ENCODE measurements at places on chromosomes 16 and 17.

GRCh38 chr17:82408938-82409318, 9.2 kb upstream of the HEXD start:
- DNase-seq: no peak

DNA sequence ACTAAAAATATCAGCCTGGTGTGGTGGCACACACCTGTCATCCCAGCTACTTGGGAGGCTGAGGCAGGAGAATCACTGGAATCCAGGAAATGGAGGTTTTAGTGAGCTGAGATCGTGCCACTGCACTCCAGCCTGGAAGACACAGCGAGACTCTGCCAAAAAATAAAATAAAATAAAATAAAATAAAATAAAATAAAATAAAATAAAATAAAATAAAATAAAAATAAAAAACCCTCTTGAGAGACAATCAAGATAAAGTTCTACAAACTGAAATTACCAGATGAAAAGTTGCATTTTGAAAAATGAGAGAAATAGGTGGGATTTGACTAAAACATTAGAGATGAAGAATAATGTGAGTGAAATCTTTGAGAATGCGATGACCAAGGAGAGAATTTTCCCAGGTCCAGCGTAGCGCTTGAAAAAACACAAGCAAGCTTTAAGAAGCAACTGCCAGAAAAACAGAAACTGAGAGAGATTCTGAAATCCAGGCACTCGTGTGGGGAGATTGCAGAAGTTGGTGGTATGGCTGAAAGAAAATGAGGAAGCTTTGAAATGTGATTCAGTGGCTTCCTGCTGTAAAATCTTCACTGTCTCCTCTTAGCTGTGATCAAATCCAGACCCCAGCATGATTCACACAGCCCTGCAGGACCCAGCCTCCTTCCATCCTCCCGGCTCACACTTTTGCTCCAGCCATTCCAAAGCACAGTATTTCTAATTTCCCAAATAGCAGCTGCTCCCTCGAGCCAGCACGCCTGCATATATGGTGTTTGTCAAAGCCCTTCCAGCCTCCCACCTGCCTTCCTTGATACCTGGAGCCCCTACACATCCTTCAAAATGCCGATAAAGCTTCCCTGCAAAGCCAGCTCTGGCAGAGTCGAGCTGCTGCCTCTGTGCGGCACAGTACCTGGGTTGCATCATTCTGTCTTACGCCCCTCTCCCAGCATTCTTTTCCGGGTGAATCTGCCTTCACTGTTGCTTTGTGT, 8.2 kb upstream of the CD300E start:
- DNase-seq: no peak

- DNase-seq: no peak
Measured at GRCh38 chr17:28926366-28926765, 23.5 kb upstream of the DHRS13 start.

DNA sequence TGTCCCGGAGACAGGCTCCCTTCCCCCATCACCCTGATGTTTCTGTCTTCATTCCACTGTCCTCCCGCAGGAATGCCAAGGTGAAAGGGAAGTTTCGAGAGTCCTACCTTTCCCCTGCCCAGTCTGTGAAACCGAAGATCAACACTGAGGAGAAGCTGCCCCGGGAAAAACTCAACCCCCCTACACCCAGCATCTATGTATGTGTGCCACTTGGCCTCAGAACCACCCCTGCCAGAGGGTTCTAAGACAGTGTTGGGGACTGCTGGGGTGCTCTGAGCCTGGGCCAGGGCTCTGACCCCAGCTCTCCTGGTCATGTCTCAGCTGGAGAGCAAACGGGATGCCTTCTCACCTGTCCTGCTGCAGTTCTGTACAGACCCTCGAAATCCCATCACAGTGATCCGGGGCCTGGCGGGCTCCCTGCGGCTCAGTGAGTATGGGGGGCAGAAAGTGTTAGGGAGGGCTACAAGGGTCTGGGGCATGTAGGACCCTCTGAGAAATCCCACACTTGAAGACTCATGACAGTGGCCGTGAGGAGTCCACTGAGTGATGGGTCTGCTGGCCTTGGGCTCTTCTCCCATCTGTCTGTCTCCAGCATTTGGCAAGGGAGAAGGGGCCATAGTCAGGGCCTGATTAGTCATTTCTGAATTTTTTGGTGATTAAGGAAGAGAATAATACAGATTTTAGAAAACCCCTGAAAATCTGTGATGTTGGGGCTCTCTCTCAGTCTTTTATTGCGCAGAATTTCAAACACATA, 4.9 kb upstream of the TMEM88 start:
- no peak for DNase-seq

GRCh38 chr17:30074730-30075129, 41.9 kb upstream of the NSRP1 start:
- DNase-seq: no peak

All from NCI-H82 (cell line).